Stimulated activated CD4-positive, alpha-beta T cell treated with anti-CD3 and anti-CD28 coated beads, Interleukin-2, amount 100 ng/mL, for 4 hours (primary cell): ENCODE measurements at places on chromosomes 5 and 9.

- DNase-seq, result no peak
Observed at GRCh38 chr5:67197536-67197935, 937 bp upstream of the CD180 start.

DNA sequence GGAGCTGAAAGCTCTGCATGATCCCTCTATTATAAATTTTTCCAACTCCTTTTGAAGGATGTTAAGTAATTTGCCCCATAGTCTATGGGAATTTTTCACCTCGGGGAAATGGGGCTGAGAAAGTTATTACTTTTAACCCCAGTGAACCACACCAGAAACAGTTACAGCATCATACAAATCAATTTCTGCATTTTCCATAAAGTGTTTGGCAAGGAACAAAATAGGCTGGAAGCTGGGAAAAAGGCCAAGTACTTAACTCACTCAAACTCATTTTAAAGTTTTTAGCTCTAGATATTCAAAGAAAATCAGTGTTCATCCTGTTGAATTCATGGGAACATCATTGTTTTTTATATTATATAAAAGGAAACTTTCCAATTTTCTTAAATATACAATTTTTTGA is 160.9 kb downstream of the SH3GL2 start:
- DNase-seq, result no peak

DNA sequence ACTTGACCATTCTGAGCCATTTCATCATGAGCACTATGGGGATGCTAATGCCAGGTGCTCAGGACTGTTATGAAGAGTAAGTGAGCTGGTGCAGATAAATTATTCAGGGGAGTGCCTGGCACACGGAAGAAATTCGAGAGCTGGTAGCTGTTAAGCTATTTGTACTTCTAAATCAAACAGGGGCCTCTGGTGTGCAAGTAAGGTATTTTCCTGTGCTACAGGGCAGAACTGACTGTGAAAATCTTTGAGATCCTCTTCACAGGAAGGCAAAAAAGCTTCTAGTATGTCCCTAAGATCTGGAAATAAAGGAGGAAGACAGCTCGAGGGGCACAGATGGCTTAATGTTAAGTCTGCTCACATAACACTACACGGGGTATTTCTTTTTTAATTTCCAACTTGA is 106.3 kb upstream of the SPOCK1 start:
- DNase-seq, result no peak

- no peak for DNase-seq
Observed at GRCh38 chr9:110745676-110746075, 77.1 kb downstream of the MUSK start.

GRCh38 chr9:86766912-86767311 is 180.4 kb downstream of the GAS1 start:
- no peak for DNase-seq

DNA sequence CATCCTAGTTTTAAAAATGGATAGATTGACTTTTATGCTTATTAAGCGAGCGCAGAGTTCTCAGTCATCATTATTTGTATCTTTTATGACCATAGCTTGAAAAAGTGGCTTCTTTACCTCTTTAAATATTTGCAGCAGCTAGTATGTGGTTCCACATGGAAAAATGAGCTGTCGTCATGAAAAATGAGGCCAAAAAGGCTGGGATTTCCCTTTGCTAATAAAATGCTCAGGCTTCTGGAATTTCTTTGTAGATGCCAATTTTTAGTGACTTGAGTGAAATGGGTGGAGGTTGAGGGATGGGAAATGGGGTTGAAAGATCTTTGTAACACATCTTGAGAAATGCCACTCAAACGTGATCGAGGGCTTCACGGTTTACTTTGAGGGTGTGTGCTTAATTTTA is 35.2 kb downstream of the RAI14 start:
- DNase-seq, result no peak

- no peak for DNase-seq
Observed at GRCh38 chr9:121887553-121888437, 205.3 kb downstream of the TTLL11 start.

- no peak for DNase-seq
Observed at GRCh38 chr9:1490341-1491232, 440.4 kb downstream of the DMRT2 start.

DNA sequence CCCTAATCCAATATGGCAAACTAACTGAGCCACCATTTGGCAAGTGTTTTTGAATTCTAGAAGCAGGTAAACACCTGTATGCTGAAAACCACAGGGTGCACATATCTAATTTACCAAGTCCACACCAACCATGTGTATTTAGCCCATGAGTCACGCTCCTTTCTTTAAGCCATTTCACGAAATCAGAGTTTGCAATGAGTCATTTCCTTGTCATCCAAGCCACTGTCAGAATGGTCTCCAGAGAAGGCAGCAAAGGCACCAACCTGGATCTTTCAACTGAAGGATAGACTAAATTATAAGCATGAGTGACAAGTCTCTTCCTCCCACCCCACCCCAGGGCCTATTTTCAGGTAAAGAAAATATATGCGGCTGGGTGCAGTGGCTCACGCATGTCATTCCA is 110.0 kb downstream of the PAX5 start:
- DNase-seq, result no peak

DNA sequence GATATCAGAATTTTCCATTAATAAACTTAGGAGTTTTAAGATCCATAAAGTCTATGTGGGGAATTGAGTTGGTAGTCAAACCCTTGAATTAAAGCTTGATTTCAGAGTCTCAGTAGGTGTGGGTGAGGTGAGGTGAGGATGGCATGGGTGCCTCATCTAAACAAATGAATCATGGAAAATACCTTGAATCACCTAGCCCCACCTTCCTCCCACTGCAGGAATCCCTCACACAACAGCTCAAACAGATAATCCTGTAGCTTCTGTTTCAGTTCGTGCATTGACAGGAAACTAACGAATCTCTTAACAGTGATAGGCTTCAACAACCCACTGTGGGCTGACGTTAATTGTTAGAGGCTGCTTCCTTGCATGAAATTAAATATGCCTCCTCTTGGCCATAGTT is 185.0 kb downstream of the SREK1 start:
- no peak for DNase-seq

- no peak for DNase-seq
Observed at GRCh38 chr9:106797299-106797698, 65.7 kb upstream of the ZNF462 start.

GRCh38 chr5:79831381-79832309 is 142.0 kb downstream of the CMYA5 start:
- no peak for DNase-seq

GRCh38 chr5:150653762-150654556 is 7.1 kb upstream of the MYOZ3 start:
- no peak for DNase-seq

- no peak for DNase-seq
Observed at GRCh38 chr5:171673328-171673727, 112.3 kb upstream of the SMIM23 start.

DNA sequence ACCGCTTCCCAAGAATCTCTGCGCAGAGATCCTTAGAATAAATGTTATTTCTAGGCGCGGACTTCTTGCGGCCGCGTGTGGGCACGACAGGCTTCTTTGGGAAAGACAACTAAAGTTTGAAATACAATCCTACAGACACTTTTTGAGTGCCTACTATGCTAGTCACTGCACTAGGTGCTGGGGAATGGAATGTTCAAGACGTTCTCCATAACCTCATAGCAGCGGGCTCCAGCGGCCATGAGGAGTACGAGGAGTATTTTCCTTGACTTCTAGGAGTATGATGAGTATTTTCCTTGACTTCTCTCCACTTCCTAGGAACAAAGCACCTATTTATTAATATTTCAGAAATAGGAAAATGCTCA is 636 bp upstream of the PWWP2A start:
- no peak for DNase-seq

DNA sequence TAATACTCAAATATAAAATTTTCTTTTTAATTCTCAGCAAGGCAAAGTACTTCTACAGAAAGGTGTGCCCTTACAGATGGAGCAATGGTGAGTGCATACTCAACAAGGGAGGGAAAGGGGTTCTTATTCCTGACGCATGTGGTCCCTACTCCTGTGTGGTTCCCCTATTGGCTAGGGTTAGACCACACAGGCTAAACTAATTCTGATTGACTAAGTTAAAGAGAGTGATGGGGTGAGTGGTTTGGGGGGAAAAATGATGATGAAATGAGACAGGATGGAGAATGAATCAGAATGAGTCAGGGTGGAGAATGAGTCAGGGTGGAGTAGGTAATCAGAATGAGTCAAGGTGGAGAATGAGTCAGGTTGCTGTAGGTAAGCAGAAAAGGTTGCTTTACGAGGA is 22.9 kb upstream of the HMGCS1 start:
- DNase-seq, result no peak

GRCh38 chr9:132787748-132788159 is 90.3 kb downstream of the AK8 start:
- DNase-seq, result no peak

GRCh38 chr5:72109625-72110024 is 2.4 kb downstream of the MAP1B start:
- no peak for DNase-seq

- DNase-seq, result no peak
Observed at GRCh38 chr5:88674356-88675167, 208.4 kb downstream of the MEF2C start.

DNA sequence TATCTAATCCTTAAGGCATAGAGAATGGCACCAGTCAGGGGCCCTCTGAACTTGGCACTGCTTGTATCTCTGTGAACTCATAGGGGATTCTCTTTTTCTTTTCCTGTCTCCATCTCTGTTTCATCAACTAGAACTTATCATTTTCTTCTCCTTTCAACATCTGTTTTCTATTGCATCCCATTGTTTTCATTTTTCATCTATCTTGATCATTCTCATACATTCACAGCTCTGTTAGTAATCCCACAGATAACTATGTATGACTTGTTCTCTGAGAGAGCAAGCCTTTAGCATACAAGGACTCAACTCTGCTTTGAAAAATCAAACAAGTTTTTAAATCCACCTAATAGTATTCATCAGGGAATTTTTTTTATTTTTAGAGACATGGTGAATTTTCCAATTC is 264.3 kb downstream of the ARRDC3 start:
- no peak for DNase-seq

DNA sequence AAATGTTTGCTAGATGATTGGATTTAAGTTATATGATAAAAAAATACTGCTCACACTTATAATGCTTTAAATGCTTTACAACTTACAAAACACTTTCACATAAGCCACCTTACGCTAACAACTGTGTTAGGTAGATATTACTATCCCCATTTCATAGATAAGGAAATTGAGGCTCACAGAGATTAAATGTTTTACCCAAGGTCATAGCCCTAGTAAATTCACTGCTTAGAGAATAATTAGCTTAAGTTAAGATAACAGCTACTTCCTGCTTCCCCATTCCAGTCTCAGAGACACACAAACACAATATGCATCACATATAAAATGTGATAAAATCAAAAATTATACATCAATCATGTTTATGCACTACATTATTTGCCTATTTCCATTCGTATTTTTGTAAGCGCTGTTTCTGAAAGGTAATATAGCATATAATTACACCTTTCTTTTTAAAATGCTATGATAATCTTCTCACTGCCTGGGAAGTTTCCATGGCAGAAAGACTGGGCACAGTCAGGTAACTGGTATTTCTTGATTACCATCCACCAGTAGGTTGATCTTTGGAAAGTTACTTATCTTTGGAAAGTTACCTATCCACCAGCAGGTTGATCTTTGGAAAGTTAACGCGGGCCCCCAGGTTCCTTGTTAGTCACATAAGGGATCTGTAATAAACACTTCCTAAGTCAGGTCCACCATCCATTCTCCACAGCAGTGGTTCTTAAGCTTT is 101.1 kb downstream of the NFIB start:
- no peak for DNase-seq

- no peak for DNase-seq
Observed at GRCh38 chr5:16437977-16438376, 27.6 kb downstream of the ZNF622 start.

DNA sequence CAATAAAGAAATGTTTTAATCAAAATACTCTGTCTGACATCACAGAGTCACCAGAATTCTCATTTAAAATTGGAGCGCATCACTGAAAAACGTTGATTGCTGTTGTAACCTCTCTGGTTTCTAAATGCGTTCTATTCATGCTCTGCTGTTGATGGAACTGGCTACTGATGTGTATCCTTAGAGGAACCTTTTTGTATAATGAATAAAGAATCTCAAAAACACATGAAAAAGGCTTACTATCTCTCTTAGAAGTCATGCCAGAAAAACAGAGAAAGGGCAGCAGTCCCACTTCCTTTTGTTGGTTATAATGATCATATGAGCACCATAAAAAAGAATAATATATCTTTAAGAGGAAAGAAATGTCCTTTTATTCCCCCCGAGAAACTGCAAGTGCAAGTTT is 615.5 kb downstream of the TLE1 start:
- DNase-seq, result no peak

- no peak for DNase-seq
Observed at GRCh38 chr5:155564541-155564940, 551.0 kb downstream of the KIF4B start.

DNA sequence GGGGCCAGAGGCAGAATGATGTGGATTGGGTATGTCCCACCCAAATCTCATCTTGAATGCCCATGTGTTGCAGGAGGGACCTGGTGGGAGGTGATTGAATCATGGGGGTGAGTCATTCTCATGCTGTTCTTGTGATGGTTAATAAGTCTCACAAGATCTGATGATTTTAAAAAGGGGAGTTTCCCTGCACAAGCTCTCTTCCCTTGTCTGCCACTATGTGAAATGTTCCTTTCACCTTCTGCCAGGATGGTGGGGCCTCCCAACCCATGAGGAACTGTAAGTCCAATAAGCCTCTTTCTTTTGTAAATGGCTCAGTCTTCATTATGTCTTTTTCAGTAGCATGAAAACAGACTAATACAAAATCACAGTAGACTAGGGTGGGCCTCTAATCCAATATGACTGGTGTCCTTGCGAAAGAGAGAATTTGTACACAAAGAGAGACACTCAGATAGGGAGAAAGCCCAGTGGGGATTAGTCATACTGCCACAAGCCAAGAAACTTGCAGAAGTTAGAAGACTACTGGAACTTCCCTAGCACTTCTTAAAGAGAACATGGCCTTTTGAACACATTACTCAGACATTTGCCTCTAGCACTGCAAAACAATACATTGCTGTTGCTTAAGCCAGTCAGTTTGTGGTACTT is 68.4 kb downstream of the ANXA1 start:
- DNase-seq, result peak; percentile 5

DNA sequence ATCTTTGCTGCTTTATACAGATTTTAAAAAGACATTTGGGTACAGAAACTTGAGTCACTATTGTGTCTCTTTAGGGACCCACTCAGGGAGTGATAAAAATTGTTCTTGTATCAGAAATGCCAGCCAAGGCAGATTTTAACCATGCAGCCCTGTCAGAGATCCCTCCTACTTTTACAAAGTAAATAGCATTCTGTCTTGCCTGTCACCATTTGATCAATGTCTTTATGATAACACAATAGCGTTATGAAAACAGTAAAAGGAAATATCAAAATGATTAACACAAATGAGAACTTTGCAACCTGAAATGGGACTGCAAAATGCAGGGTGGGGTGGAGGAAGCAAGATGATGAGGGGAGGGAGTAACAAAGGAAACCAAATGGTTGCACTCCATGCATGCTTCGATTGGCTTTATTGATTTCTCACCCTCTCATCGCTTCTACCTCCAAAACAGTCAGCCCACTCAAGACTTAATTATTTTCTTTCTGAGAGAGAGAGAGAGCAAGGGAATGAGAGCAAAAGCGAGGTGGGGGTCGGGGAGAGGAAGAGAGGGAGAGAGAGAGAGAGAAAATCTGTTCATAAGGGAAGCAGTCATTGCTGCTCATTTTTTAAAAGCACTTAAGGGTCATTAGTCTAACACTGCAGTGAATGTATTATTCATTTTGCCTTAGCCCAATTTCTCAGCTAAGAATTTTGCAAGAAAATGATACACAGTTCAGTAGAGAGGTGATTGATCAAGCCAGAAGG is 576.5 kb downstream of the CSNK1G3 start:
- DNase-seq, result no peak
